ENCODE measurements at places on chromosomes 6 and 20.

DNA sequence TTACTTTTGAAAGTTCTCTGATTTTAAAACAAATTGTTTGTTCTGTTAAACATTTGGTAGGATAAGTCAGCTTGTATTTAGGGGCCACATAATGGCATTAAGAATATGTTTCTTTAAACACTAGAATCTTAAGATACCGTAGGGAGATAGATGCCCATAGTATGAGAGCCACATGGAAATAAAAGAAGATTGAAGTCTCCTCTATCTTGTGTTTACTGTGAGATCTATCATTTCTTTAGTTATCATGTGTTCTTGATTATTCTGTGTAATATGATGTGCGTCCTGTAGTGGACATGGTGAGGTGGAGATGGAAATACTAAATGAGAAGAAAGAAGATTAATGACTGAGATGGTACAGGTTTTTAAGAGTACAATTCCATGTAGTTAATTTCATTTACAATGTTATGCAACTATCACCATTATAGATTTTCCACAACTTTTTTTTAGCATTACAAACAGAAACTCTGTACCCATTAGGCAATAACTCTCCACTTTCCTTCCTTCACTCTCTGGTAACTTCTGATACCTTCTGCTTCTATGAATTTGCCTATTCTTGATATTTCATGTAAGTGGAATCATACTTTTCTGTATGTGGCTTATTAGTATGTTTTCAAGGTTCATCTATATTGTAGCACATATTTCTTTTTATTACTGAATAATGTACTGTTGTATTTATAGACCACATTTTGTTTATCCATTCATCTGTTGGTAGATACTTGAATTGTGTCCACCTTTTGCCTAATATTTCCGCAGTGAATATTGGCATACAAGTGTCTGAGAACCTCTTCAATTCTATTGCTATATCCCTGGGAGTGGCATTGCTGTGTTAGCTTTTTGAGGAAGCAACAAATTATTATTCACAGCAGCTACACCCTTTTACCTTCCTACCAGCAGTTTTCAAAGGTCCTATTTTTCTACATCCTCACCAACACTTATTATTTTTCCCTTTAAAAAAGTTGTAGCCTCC is 11.5 kb downstream of the RNF146 start:
- DNase-seq = no peak

DNA sequence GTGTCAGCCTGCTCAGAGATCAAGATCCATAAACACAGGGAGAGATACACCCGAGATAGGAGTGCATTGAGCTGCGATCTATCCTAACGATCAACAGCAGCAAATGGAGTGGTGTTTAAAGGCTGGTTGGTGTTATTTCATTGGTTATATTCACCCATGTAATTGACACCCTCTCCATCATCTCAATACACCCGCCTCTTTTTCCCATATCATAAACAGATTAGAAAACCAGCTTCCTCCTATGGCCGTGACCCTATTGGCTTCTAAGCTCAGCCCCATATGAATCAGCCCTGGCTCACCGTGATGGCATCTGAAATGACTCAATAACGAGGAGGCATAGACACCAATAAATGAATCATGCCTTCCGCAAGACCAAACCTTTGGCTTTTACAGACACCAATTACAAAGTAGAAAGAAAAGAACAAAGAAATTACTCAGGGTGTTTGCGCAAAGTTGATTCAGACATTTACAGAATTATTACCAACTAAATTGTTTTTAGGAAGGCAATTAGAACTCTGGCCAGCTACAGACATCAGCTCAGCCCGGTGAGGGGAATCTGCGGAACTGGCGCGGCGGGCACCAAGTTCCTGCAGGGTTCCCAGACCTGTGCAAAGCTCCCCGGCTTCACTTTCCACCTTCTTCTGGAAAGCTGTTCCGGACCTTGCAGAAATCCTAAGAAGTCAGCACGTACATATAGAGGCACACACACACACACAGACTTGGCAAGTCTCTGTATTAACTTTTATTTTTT is 11.5 kb downstream of the PMEPA1 start:
- no peak for DNase-seq

GRCh38 chr20:46599227-46599987 is 49.0 kb upstream of the OCSTAMP start:
- DNase-seq = no peak

DNA sequence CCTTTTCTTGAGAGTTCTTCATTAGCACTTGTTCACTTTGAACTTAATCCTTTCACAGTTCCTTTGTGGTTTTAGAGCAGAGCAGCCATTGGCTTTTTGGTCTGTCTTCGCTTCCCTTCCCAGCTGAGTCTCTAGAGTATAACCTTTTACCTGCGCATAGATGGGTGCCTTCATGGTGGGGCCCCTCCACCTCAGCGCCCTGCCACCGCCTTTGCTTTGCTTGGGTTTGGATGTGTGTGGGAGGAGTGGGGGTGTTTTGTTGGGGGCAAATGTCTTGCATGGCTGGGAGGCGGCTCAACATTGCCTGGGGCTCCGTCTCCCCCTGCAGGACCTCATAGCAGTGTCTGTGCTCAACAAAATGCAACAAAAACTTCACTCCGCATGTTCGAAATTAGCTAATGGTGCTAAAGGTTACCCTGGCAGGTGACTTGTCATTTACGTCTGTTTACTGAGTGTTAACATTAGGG is 11.9 kb downstream of the PYGB start:
- DNase-seq = no peak

DNA sequence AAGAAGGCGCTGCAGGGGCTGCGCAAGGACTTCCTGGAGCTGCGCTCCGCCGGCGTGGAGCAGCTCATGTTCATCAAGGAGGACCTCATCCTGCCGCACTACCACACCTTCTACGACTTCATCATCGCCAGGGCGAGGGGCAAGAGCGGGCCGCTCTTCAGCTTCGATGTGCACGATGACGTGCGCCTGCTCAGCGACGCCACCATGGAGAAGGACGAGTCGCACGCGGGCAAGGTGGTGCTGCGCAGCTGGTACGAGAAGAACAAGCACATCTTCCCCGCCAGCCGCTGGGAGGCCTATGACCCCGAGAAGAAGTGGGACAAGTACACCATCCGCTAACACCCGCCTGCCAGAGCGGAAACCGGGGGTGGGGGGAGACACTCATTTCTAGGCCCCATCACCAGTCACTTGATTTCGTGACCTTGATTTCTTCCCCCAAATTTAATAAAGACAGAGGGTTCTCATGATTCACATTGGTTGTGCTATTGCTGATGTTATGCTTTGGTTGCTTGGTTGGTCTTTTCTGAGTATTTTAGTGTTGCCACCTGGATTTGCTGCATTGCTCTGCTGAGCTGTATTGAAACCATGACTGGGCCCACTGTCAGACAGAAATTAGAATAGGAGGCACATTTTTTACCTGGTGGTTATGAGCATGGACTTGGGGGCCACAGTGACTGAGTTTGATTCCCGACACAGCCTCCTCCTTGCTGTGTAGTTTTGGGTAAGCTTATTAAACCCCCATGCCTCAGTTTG is 1.5 kb downstream of the FAM50B start:
- no peak for DNase-seq

DNA sequence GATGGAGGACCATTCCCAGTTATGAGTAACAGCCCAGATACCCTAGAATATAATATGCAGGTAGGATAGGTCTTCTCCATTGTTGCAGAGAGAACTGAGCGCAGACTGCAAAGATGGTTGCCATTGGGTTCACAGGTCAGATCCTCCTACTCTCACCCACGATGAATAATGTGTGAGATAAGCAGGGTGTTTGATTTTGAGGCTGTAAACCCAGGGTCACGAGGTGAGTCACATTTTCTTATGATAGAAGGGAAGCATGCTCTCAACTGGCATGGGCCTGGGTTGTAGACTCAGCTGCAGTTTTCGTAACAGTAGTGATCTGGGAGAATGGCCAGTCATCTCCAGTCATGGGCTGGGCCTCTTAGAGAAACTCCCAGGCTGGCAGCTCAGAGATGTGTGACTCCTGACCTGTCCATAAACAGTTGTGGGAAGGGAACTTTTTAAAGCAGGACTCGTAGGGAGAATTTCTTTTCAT is 74.2 kb downstream of the CD164 start:
- DNase-seq = no peak

DNA sequence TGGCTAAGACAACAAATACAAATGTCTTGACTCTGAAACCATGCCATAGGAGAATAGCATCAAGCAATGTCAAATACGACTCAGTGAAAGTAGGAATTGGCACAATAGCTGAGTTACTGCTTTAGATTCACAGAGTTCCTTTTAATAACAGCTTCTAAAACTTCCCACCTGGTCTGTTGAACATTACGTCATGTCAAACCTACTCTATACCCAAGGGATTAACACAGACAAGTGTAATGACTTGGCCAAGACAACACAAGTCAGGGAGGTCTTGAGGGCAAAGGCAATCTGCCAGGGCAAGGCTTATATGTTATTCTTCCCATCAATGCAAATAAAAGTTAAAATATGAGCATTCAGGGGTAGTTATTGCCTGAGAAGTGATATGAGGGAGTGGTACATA is 265.1 kb upstream of the PRDM1 start:
- no peak for DNase-seq

- no peak for DNase-seq
Observed at GRCh38 chr6:132087391-132087790, 136.2 kb upstream of the CCN2 start.

DNA sequence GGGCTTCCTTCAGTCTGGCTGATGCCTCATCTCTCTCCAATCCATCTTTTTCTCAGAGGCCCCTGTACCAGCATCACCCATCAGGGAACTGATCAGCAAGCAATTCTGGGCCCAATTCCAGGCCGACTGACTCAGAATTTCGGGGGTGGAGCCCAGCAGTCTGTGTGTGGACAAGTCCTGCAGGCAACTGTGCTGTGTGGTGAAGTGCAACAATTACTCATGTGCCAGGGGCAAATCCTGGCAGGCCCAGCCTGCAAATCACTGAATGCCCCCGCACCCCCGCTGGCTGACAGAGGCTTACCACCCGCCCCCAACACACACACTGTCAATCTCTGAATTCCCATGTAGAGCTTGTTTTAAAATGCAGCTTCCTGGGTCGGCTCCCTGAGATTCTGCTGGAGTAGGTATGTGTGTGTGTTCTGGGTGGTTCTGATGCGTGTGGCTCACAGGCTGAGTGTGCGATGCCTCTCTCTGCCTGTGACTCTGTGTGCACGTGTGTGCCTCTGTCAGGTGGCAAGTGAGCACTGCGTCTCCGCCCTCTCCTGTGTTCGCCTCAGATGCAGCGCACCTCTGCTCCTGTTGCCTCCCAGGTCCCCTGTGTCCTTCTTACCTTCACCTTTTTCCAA is 45.4 kb downstream of the SSR1 start:
- DNase-seq = no peak

DNA sequence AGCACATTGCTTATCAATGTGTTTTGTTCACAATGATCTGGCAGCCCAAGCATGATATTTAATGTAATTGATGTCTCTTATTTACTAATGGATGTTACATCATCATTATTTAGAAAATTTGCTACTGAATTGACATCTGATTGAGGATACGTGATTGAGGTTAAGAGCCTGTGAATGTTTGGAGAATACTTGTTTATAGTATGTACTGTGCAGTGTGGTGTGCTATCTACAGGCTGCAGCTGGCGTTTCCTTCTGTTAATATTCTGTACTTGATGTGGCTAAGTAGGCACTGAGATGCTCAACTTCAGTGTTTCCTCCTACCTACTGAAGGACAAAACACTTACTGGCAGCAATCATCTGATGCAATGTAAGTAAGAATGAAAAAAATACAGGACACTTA is 709.6 kb upstream of the FLRT3 start:
- no peak for DNase-seq

Measured in stimulated activated CD8-positive, alpha-beta memory T cell treated with anti-CD3 and anti-CD28 coated beads, Interleukin-4, amount 100 ng/mL, for 1 hour (primary cell).